ENCODE measurements at places on chromosomes 4 and X.

DNA sequence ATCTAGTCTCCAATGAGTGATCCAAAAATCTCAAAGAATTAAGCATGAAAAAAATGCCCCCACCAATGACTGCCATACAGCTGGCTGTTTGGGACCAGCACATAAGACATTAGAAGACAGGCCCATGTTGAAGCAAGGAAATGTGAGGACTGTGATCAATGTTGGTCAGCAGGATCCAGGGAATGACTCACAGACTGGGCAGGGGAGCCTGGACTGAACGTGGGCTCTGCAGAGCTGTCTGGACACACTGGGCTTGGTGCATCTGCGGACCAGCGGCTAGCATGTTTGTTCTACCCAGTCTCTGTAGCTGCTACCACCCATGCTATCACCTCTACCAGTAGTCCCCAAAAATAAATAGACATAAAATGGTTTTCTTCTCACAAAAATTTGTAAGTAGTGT lies 108.6 kb downstream of the PALLD start:
- no peak for DNase-seq

DNA sequence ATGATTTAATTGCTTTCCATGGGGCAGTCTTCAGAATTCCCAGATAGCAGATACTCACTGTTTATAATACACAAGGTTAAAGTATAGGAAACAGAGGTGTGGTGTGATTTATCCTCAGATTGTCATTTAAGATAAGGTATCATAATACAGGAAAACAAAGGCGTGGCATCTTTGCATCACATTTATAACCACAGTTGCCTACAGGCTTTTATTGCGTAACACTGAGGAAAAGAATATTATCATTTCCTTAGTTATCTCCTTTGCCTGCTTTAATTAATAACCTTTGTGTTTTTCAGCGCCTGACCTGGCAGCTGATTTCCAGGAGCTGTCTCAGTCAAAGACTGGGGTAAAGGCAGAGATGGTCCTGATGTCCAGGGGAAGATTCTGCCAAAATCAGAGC lies 68.8 kb downstream of the SSX7 start:
- DNase-seq = no peak

GRCh38 chr4:183099537-183100297 lies 660 bp downstream of the WWC2 start:
- DNase-seq = no peak

DNA sequence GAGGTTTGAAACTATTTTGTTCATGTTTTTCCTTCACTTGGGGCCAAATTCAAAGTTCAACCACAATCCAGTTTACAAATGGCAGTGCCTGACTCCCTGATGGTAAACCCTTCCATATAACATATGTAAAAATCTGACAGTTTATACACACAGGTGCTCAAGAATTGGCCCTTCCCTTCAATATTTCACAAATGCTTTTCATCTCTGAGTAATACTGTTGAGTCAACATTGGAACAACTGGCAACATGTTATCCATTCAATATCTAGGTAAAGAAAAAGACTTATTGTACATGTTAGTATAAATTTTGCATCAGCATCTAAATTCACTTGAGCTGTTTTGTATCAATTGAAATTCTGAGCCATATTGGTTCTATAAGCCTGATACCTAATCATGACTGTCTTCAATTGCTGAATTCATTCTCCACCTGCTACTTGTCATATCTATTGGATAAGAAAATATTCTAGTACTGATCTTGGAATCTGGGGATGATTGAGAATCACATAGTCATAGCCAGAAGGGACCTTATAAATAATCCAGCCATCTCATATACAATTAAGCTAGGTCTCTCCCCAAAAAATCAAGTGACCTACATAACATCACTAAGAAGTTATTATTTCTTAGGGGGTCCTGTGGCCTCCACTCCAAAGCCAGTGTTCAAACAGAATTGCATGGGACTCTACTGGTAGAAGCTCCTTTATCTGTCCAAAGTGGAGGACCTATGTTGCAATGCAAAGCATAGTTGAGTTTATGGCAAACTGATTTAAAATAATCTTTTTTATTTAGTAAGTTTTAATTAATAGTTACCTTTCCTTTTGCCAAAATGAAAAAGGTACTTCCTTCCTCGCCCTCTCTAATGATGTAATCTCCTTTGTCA lies 61.9 kb downstream of the PRKG2 start:
- no peak for DNase-seq

DNA sequence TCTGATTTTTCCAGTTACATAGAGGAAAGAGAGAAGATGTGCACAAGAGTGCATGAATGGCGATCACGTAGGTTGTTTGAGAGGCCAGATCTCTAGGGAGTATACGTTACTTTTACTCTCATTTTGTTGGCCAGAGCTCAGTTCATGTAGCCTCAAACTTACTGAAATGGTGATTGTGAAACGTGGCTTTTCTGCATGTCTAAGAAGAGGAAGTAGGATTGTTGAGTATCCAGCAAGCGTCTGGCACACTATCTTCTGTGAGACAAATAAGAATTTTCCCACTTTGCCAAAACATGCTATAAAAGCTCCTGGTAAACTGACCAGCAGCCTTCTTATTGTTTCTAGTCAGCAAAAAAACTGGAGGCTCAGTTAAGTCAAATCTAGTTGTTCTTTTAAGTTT lies 264.5 kb upstream of the EMCN start:
- DNase-seq = no peak

DNA sequence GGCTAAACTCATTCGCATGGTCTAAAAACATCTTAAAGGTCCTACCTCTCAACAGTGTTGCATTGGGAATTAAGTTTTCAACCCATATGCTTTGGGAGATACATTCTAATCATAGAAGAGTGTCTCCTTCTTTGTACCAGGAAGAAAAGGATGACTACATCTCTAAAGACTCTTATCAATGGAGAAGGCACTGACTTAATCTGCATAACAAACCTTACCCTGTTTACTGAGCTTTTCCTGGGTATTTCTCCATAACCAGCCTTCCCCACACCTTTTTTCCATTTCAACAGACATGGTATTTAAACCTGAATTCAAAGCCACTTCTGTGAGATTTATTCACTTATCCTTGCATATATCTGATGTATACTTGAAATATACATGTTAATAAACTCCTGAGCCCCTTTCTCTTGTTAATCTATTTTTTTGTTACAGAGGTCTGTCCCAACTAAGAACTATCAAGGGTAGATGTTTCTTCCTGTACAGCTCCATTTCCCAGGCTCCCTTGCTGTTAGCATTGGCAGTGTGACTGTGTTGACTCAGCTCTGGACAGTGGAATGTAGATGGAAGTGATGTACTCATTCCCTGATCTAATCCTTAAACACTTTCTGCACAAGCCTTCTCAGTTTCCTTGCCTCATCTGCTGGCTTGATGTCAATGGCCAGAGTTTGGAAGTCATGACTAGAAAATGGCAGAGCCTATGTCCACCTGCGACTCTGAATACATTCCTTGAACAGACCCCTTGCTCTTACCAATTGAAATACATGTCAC lies 148.9 kb upstream of the CPEB2 start:
- DNase-seq = no peak

DNA sequence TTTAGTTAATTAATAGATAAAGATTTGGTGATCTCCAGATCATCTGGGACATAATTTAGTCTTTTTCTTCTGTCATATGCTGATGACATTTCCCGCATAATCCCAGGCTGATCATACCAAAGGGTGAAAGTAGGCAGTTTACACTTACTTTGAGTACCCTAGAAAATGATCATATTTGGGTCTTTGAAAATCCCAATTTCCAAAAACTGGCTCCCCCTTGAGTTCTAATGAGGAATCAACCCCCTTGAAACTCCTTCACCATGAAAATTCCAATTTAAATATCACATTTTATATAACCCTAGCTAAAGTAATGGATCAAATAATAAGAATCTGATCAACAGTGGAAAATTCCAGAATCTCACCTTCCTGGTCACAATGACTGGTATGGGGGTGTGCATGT lies 223.4 kb downstream of the NAF1 start:
- no peak for DNase-seq

Data from activated CD8-positive, alpha-beta memory T cell treated with anti-CD3 and anti-CD28 coated beads for 1 hour (primary cell).